CD4-positive, alpha-beta T cell treated with Interferon gamma for 1 hour (primary cell): ENCODE measurements at places on chromosomes 2 and 18.

- DNase-seq = no peak
Measured at GRCh38 chr2:164835302-164835701, 6.3 kb downstream of the COBLL1 start.

- DNase-seq = no peak
Measured at GRCh38 chr2:2703762-2704427, 372.8 kb upstream of the MYT1L start.

DNA sequence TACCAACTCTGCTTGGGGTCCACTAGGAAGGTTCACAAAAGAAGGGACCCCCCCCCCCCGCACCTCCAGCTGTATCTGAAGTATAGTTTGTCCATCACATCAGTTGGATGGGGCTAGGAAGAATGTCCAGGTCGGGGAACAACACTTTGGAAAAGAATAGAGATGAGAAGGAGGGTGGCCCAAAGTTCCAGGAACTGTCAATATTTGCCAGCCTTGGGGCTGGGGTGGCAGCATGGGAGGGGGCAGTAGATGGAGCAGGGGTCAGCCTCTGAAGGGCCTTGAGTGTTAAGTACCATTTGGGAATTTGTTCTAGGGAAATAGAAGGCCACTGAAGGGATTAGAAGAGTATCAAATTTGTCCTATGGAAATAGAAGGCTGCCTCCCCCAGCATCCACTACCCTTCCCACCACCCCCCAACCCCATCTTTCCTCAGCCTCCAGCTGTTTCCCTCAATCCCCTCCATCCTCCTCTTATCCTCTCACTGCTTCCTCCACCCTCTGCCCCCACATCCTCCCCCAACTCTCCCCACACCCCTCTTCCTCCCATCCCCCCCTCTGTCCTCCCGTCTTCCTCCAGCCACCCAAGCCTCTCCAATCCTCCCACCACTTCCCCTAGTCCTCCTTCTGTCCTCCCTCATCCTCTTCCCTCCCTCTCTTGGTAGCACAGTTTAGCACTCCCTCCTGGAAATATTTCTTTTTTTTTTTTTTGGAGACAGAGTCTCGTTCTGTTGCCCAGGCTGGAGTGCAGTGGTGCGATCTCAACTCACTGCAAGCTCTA is 2.0 kb upstream of the KIDINS220 start:
- DNase-seq = no peak

GRCh38 chr18:10269261-10269660 is 185.2 kb upstream of the APCDD1 start:
- no peak for DNase-seq

DNA sequence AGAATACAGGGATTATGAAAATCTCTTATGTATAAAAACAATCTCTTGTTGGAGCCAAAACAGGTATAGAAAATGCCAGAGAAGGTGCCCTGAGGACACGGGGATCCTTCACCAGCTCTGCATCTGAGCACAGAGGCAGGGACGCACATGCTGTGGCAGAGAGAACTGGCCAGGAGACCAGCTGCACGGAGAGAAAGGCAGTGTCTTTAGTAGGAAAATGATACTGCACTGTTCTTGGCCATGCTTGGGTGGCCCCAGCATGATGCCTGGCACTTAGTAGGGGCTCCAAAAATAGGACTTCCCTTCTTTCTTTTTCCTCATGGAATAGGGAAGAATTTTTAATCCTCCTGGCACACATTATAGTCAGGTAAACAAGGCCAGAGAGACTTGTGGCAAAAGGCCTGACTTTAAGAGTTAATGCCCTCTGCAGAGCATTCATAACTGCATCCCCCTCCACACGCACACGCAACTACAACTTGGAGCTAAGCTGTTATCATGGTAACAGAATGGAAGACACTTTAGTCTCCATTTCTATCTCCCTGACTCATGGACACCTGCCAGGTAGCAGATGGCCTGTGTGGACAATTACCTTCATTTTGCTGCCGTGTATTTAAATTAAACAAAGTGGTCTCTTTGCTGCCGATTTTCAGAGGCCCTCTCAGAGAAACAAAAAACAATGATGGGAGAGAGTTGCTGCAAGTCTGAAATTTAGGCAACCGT is 59.7 kb upstream of the DNMT3A start:
- no peak for DNase-seq

DNA sequence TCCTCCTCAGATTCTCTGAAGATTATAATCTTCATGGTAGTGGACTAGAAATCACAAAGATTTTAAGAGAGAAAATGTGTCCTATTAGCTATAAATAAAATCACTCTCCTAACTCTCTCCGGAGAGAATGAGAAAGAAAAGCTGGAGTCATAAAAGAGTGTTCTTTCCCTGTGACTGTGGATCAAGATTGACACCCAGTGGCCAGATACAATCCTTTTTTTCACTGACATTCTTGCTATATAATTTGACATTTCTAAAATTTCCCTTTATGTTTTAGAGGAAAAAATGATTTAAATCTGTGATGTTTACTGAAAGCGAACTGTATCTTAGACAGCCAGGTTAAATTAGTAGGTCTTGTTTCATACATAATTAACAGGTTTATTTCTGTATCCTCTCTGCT is 35.4 kb upstream of the LRP2 start:
- no peak for DNase-seq

- no peak for DNase-seq
Measured at GRCh38 chr2:181628590-181629585, 28.0 kb downstream of the CERKL start.

GRCh38 chr2:24403168-24403831 is 43.0 kb upstream of the ITSN2 start:
- DNase-seq = no peak

DNA sequence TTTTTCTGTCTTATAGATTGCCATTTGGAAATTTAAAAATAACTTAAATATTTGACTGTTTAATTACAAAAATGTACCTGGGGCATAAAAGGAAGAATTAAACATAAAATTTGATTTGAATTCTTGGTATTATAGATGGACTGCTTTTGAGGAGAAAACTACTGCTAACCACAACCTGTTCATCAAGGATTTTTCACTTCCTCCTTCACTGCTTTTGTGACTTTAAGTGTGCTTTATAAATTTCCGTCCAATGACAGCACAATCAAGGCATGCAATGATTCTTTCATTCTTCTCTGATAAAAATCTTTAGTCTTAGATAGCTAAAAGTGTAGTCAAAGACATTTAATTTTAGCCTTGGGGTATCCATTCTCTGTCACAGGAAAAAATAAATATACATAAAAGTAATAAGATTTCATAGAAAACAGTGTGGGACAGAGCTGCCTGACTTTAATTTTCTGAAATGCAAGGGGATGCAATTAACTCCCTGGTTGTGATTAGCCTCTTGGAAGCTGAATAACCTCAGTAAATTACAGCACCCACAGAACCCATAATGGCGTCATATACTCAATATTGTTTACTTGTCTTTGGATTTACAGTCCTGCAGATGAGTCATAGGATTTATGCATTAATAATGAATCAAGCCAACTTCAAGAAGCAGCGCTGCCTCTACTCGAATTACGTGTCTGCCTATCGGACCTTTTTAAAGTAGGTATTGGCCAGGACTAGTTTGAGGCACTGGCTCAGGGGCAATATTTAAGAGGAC is 587.9 kb downstream of the NRXN1 start:
- DNase-seq = no peak

GRCh38 chr2:45699032-45699658 is 47.7 kb downstream of the PRKCE start:
- no peak for DNase-seq

GRCh38 chr2:58140508-58141072 is 94.0 kb downstream of the VRK2 start:
- no peak for DNase-seq

- no peak for DNase-seq
Measured at GRCh38 chr2:9415516-9416169, 7.7 kb downstream of the ITGB1BP1 start.

- DNase-seq = no peak
Measured at GRCh38 chr18:75923169-75923568, 495.7 kb upstream of the SMIM21 start.

- no peak for DNase-seq
Measured at GRCh38 chr2:49002750-49003149, 151.6 kb downstream of the FSHR start.

- DNase-seq = no peak
Measured at GRCh38 chr2:126635736-126636135, 20.2 kb upstream of the GYPC start.

GRCh38 chr18:7586379-7586778 is 19.3 kb downstream of the PTPRM start:
- no peak for DNase-seq

DNA sequence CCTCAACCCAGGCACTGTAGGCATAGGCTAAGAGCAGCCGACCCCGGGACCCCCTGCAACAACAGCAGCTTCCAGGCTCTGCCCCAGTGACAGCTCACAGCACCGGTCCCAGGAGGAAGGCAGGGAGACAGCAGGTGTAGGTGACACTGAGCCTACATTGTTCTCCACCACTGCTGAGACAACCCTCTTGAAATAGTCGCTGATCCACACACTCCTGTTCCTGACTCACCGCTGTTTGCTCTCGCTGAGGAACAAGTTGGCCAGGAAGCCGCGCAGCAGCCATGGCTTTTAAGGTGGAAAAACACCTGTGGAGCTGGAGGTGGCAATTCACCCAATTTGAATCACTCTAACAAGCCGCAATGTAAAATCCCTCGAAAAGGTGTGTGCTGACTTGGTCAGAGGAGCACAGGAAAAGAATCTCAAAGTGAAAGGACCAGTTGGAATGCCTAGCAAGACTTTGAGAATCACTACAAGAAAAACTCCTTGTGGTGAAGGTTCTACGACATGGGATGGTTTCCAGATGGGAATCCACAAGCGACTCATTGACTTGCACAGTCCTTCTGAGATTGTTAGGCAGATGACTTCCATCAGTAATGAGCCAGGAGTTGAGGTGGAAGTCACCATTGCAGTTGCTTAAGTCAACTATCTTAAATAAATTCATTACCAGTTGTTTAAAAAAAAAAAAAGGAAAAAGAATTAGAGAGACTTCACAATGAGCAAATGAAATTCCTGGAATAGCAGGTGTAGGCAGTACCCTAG is 167.5 kb downstream of the ARL4C start:
- no peak for DNase-seq

- no peak for DNase-seq
Measured at GRCh38 chr2:129803032-129803431, 176.4 kb upstream of the RAB6C start.

DNA sequence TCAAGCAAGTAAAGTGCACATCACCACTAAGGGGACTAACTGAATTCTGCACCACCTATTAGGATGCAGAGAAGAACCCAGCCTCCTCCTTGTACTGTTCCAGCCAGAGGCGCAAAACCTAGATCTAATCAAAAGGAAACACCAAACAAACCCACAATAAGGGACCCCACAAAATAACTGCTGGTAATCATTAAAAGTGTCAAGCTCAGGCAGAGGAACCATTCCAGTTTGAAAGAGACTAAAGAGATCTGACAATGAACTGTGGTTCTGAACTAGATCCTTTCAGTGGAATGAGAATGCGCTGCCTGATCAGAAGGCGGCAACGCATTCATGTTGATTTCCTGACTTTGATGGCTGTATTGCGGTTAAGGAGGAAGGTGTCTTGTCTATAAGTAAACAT is 16.8 kb downstream of the HDLBP start:
- DNase-seq = no peak

DNA sequence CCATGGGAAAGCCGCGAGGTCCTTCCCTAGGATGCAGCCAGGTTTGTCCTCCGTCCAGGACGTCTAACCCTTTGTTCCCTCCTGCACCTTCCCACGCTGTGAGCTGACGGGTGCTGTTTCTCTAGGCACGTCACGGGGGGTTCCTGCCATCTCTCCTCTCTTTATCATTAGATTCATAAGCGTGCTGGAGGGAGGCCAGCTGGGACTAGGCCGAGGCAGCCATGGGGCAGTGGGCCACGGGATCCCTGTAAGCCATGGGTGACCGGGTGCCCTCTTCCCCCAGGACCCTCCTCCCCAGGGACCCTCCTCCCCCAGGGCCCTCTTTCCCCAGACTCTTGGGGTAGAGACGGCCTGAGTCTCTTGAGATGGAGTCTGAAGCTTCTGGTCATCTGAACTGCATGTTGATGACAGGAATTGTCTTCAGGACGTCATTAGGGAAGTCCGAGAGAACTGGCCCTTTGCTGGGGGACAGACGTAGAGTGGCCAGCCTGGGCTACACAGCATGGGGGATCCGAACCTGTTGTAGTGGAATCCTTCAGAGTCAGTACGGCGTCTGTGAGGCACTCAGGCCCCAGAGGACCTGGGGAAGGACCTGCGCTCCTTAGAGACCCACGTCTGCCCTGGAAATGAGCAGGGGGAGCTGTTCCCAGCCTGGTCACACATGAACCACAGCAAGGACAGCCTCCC is 108.1 kb downstream of the TPO start:
- DNase-seq = no peak

DNA sequence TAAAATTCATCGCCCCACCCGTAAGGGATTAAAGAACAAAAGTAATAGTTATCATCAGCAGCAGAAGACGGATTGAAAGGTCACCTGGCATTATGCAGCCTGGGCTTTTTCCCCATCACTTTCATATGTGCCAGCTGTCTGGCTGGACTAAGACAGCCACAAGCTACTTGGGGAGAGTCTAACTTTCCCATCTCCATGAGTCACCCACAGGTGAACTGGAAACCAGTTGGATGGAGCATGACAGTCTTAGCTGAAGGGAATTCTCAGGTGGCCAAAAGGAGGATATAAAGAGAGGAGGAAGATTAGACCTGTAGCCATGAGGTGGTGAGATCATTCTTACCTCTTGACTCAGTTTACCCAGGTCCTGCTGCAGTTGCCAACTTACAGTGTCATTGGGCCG is 7.0 kb upstream of the FAM178B start:
- DNase-seq = no peak

GRCh38 chr18:48033790-48034650 is 103.6 kb upstream of the SMAD2 start:
- no peak for DNase-seq

- no peak for DNase-seq
Measured at GRCh38 chr18:76377359-76377756, 117.7 kb downstream of the ZNF516 start.

DNA sequence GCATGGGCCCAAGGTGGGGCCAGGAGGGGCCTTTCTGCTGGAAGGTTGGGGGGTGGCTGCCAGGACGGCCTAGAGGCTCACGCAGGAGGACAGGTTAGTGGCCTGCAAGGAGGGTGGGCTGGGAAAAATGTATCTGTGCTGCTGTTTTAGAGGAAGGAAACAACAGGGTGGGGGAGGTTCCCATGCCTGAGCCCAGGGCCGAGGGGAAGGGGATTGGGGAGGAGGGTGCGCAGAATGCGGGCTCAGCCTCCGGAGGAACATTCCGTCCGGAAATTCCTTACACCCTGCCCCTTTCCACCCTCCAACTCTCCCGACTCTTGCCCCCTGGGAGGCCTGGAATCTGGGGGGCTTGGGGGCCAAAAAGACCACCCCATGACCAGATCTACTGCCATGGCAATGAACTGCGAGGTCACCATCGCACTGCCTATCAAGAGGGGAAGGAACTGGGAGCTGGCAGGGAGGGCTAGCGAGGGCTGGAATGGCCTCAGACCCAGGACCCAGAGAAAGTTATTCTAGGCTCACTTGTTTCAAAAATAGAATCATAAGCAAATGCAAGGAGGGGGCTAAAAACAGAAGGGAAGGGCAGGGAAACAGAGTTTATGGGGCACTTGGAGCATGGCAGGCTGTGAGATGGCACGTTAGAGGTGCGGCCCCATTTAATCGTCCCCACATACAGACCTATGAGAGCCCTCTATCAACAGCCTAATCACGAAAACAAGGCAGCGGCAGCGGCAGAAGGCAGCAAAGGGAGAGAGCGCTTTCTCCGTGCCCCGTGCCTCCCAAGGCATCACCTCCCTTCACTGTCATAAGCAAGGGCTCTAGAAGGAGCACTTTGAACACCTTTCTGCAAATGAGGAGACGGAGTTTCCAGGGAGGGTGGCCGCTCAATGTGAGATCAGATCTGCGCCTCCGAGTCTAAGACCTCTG is 90.4 kb downstream of the TNS1 start:
- no peak for DNase-seq

- DNase-seq = no peak
Measured at GRCh38 chr2:100422320-100423055, 5.0 kb upstream of the CHST10 start.
